ENCODE measurements at places on chromosomes 16 and 17. TPM values are rescaled to one million over a fixed set of nuclear protein-coding genes. Genes with fewer than 3 reads are reported as not detected.

DNA sequence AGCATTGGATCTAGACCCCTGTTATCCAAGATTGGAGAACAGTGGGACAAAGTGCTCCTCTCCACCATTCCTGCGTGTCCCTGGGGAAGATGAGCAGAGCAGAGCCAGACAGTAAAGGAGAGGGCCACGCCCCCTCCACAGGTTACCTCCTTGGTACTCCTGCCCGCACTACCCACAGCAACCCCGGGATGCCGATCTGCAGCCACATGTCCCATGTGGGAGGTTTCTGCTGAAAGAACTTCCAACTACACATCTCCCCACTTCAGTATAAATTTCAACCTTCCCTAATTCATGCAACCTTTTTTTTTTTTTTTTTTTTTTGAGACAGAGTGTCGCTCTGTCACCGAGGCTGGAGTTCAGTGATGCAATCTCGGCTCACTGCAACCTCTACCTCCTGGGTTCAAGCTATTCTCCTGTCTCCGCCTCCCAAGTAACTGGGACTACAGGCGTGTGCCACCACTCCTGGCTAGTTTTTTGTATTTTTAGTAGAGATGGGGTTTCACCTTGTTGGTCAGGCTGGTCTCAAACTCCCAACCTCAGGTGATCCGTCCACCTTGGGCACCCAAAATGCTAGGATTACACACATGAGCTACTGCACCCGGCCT lies 2.3 kb downstream of the RAB37 start:
- H3K27me3 ChIP-seq = peaks cover 52% of the 10 kb centered on the region
- H3K4me3 ChIP-seq = no peak overlapping the region
- peak; percentile 56 for DNase-seq
- no peaks in the 10 kb centered on the region for H3K36me3 ChIP-seq

DNA sequence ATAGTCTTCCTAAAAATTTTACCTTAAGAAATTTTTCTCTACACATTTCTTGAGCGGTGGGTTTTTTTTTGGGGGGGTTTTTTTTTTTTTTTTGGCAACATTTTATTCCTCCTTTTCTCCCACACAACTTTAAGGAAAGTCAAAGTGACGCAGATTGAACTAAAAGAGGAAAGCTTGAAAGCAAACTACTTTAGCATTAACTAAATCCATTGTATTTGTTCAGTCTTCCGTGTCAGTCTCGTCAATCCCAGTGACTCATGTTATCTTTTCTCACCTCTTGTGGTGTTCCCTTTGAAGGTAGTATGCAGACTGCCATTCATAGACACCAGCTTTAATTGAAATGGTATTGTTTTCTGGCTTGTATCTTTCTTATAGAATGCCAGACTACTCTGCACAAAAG lies 39.3 kb downstream of the TADA2A start:
- no peak overlapping the region for H3K4me3 ChIP-seq
- H3K27ac ChIP-seq = no peak overlapping the region
- H3K27me3 ChIP-seq = no peaks in the 10 kb centered on the region
- peaks cover 15% of the 10 kb centered on the region for H3K4me1 ChIP-seq
- no peak for DNase-seq

DNA sequence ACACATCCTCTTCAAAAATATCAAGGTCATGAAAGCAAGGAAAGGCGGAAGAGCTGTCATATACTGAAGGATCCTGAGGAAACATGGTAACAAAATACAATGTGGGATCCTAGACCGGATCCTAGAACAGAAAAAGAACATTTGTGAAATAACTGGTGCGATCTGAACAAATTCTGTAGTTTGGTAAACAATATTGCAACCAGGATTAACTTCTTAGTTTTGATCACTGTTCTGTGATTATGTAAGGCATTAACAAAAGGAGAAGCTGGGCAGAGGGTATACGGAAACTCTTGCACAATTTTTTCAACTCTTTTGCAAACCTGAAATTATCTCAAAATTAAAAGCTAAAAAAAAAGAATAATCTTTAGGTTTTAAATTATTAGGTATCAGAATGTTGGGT lies 109.7 kb downstream of the TRIM37 start:
- no peaks in the 10 kb centered on the region for H3K27me3 ChIP-seq
- no peak overlapping the region for H3K27ac ChIP-seq
- peaks cover 12% of the 10 kb centered on the region for H3K36me3 ChIP-seq
- H3K4me3 ChIP-seq = no peak overlapping the region

GRCh38 chr17:48619826-48620449 lies 4.8 kb upstream of the HOXB8 start:
- no peak overlapping the region for H3K27ac ChIP-seq
- H3K4me3 ChIP-seq = no peak overlapping the region
- no peak for DNase-seq
- no peaks in the 10 kb centered on the region for H3K36me3 ChIP-seq
- H3K27me3 ChIP-seq = peaks cover 100% of the 10 kb centered on the region
- H3K4me1 ChIP-seq = no peaks in the 10 kb centered on the region

GRCh38 chr17:43526886-43527648 lies 19.1 kb downstream of the ETV4 start:
- no peak overlapping the region for H3K4me3 ChIP-seq
- peaks cover 41% of the 10 kb centered on the region for H3K36me3 ChIP-seq
- DNase-seq = no peak
- no peak overlapping the region for H3K27ac ChIP-seq
- H3K27me3 ChIP-seq = no peaks in the 10 kb centered on the region

DNA sequence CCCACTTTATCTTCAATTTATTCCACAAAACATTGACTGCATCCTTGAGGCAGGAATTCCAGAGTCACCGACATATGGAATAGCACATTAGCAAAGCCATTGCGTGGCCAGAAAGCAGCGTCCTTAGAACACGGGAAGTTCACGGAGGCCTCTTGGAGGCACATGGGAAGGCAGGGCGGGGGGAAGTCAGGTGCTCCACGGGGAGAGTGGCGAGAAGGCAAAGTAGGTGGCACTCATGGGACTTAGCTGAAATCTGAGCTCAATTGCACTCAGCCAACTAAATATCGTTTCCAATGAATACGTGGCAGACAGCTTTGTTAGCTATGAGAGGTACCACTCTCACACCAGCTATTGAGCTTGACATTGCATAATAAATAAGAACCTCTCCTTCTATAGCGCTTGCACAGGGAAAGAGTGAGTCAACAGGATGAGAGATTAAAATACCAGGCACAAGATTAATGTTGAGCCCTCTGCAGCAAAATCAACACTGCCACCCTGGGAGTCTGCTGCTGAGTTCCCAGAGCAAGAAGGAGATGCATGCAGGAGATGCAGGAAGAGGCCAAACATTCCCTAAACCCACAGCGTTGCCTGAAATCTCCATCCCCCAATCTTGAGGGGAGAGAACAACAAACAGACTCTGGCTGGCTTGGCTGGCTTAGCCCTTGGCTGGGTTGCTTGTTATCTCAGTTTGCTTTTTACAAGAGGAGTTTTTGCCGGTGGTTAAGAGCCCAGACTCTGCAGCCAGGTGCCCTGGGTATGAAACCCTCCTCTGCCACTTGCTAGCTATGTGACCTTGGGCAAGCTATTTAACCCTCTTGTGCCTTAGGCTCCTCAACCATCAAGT lies 28.8 kb downstream of the ABCC12 start:
- H3K27me3 ChIP-seq = no peaks in the 10 kb centered on the region
- peak; percentile 93 for DNase-seq
- H3K36me3 ChIP-seq = no peaks in the 10 kb centered on the region
- no peak overlapping the region for H3K4me3 ChIP-seq
- H3K4me1 ChIP-seq = peaks cover 55% of the 10 kb centered on the region

DNA sequence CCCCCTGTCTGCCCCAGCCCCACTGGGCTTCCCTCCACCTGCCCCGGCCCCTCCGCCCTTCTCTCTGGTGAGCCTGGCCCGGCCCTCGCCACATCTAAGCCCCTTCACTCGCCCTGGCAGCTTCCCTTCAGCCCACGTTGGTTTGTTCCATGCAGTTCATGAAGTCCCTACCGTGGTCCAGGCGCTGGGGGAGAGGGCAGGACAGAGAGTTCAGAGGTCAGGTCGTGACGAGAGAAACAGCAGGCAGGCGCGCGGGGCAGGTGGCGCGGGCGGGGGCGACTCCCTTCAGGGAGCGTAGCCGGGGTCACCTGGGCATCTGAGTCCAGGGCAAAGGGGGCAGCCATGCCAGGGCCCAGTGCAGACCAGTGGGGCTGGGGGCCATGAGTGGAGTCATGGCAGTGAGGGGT lies 8.9 kb upstream of the TEDC2 start:
- H3K36me3 ChIP-seq = peaks cover 56% of the 10 kb centered on the region
- peaks cover 4% of the 10 kb centered on the region for H3K4me1 ChIP-seq
- H3K4me3 ChIP-seq = no peak overlapping the region
- no peak overlapping the region for H3K27ac ChIP-seq
- H3K27me3 ChIP-seq = no peaks in the 10 kb centered on the region

- peaks cover 7% of the 10 kb centered on the region for H3K27me3 ChIP-seq
- no peak overlapping the region for H3K4me3 ChIP-seq
- H3K27ac ChIP-seq = no peak overlapping the region
- no peaks in the 10 kb centered on the region for H3K4me1 ChIP-seq
- no peaks in the 10 kb centered on the region for H3K36me3 ChIP-seq
These were observed 71.0 kb upstream of the CCL1 start for GRCh38 chr17:34434052-34434451.

DNA sequence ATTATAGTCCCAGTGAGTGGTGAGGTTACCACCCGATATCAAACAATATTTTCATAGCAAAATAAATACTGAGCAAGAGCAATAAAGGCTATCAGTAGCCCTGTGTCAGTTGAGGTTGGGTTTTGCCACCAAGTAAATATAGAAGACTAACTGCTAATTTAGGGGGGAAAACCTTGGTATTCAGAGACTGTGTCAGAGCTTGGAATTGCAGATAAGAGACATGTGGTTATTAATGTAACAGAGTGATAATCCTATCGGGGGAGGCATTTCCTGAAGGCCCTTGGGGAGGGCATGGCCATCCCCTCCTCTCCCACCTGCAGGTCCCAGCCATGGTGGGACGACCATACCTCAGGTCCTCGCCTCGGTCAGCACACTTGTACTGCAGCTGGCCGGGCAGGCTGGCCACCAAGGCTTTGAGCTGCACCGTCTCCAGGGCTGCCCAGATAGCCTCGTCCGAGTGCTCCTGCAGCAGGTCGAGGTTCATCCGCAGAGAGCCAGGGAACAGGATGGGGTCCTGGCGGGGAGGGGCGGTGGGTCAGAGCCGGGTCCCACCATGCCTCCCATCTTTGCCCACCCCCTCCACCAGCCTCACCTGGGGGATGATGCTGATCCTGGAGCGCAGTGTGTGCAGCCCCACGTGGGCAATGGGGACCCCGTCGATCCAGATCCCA lies 68.9 kb downstream of the ABCC6 start:
- no peak overlapping the region for H3K4me3 ChIP-seq
- H3K4me1 ChIP-seq = no peaks in the 10 kb centered on the region
- no peak overlapping the region for H3K27ac ChIP-seq

DNA sequence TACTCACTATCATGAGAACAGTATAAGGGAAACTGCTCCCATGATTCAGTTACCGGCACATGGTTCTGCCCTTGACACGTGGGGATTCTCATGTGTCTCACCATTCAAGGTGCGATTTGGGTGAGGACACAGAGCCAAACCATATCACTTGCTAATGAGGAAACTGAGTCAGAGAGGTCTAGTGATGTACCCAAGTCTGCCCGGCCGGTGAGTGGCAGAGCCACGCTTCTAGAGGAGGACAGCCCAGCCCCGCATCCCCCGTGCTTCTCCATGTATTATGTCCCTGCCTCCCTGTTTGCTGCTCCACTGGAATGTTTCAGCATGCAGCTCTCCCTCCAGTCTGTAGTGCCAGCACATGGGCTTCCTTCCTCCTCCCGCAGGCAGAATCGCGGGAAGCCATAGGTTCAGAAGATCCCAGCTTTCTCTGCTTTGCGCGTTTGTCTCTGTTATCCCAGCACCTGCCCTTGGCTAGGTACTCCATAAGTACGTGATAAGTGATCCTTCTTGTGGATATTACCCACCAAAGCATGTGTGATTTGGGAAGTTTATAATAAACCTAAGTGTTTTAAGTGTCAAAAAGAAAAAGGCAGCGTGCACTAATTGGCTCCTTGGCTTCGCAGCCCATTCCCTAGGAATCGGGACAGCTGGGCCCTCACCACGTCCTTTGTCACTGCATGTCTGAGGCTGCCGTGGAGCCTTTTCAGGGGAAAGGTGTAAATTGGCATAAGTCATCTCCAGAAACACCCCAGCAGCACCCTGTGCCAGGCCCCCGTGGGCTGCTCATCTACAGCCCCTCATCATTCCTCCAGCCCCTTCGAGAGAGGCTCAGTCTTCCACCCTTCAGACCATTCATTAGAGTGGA lies 103.8 kb downstream of the CLEC16A start:
- H3K27me3 ChIP-seq = no peaks in the 10 kb centered on the region
- no peak for DNase-seq
- H3K4me1 ChIP-seq = peaks cover 23% of the 10 kb centered on the region
- no peak overlapping the region for H3K27ac ChIP-seq
- H3K4me3 ChIP-seq = no peak overlapping the region

DNA sequence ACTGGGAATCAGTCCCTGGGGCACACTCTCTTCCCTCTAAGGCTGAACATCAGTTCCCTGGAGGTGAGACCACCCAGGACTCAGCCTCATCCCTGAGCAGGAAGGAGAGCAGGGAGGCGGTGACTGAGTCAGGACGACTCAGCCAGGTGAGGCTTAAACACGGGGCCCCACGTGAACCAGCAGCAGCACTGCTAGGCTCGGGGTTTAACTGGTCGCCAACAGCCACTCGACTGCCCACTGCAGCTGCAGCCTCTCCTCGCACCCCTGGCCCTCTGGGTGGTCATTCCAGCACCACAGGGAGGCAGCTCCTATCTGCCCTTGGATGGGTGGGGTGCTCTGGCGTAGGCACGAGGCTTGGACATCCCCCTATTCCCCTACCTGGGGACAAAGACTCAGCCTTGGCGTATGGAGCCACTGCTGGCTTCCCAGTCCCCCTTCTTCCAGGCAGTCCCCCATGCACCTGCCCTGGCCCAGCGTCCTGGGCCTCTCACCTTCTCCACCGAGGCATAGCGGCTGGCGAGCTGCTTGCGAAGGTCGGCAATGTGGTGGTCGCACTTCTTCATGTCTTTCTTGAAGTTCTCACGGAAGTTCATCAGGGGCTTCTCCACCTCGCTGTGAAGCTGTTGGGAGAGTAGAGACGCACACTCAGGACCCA lies 21.2 kb upstream of the RCVRN start:
- H3K27ac ChIP-seq = no peak overlapping the region
- H3K36me3 ChIP-seq = no peaks in the 10 kb centered on the region
- H3K4me3 ChIP-seq = no peak overlapping the region
- peak; percentile 48 for DNase-seq
- H3K4me1 ChIP-seq = no peaks in the 10 kb centered on the region
- H3K27me3 ChIP-seq = no peaks in the 10 kb centered on the region

DNA sequence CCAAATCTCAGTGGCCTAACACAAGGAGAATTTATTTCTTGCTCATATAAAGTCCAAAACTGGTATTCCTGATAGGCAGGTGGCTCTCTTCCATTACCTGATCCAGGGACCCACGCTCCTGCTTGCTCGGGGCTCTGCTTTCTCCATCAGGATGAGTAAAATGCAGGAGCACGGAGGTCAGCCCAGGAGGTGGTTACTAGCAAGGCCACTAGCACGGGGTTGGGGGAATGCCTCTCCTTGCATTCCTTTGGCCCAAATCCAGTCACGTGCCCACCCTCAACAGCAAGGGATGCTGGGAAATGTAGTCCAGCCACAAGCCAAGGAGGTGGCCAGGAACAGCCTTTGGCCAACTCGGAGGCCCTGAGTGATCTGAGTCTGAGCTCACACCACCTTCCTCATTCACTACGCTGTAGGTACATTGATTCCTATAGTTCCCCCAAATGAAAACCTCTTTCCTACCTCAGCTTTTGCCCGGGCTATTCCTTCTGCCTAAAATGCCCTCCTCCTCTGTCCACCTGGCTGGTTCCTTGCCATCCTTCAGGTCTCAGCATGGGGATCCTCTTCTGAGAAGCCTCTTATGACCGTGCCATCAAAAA lies 38.3 kb upstream of the HAPSTR1 start:
- H3K36me3 ChIP-seq = no peaks in the 10 kb centered on the region
- H3K4me1 ChIP-seq = peaks cover 23% of the 10 kb centered on the region
- no peaks in the 10 kb centered on the region for H3K27me3 ChIP-seq
- DNase-seq = peak; percentile 61
- peak overlapping the region; percentile 30 for H3K4me3 ChIP-seq
- H3K27ac ChIP-seq = no peak overlapping the region

Gene MAFG
- 27.1 TPM for total RNA-seq

Gene HLF
- under 0.01 TPM for total RNA-seq

Gene KRT25
- total RNA-seq = not detected

Gene C17orf50
- not detected for total RNA-seq

All from osteoblast (primary cell).